Suppressor macrophage treated with lipopolysaccharide for 4 hours (primary cell): ENCODE measurements at places on chromosomes 4 and X.

- no peak for DNase-seq
These were observed 738 bp upstream of the TSPAN5 start for GRCh38 chr4:98659106-98659592.

- no peak for DNase-seq
These were observed 21.3 kb upstream of the CTSO start for GRCh38 chr4:155974996-155975395.

GRCh38 chr4:147901916-147902315 lies 170.0 kb downstream of the ARHGAP10 start:
- no peak for DNase-seq

GRCh38 chr4:103895876-103896465 lies 176.2 kb upstream of the TACR3 start:
- DNase-seq: no peak

DNA sequence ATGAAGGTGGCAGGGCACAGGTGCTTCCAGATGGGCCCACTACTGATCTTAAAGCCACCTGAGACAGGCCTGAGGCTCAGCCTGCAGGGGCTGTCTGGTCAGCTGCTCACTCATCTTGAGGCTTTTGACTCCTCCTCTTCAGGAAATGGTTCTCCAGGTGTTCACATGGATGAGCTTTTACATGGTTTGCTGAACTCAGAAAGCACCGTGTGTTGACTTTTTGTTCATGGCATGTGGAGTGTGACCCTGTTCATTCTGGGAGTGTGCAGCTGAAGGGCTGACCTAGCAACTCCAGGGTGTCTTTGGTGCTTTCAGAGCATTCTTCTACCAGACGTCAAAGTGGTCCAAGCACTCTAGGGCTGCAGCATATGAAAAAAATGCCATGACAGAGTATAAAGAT lies 111.1 kb downstream of the CCNG2 start:
- DNase-seq: no peak

- no peak for DNase-seq
These were observed 136.7 kb downstream of the APBB2 start for GRCh38 chr4:41077628-41078027.
